ENCODE measurements at places on chromosomes 7 and 10.

- DNase-seq: no peak
Observed at GRCh38 chr7:108313086-108313485, 143.2 kb downstream of the NRCAM start.

- no peak for DNase-seq
Observed at GRCh38 chr10:119715628-119716505, 10.0 kb upstream of the INPP5F start.

- DNase-seq: no peak
Observed at GRCh38 chr10:338171-339037, 203.1 kb downstream of the ZMYND11 start.

GRCh38 chr10:79184657-79185056 is 115.9 kb downstream of the ZMIZ1 start:
- DNase-seq: no peak

GRCh38 chr10:4266416-4267085 is 481.5 kb upstream of the KLF6 start:
- DNase-seq: no peak

- DNase-seq: no peak
Observed at GRCh38 chr7:1703441-1703840, 33.4 kb downstream of the ELFN1 start.

DNA sequence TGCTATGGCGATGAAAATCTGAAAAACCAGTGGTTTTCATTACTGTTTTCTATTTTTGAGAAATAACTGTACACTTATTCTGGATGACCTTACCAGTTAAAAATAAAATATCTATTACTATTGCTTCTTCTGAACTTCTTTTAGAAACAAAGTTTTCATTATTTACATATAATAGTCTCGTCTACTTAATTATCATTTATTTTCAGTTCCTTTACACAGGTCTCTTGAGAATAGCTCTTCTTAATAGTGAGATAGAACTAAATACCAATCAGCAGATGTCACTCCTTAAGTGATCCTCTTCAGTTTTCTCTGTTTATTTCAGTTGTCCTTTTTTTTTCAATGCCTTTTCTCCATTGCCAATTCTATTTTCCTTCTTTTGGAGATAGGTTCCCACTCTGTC is 4.3 kb upstream of the GLCCI1 start:
- DNase-seq: no peak

GRCh38 chr10:47364366-47364765 is 16.2 kb downstream of the RBP3 start:
- DNase-seq: no peak

DNA sequence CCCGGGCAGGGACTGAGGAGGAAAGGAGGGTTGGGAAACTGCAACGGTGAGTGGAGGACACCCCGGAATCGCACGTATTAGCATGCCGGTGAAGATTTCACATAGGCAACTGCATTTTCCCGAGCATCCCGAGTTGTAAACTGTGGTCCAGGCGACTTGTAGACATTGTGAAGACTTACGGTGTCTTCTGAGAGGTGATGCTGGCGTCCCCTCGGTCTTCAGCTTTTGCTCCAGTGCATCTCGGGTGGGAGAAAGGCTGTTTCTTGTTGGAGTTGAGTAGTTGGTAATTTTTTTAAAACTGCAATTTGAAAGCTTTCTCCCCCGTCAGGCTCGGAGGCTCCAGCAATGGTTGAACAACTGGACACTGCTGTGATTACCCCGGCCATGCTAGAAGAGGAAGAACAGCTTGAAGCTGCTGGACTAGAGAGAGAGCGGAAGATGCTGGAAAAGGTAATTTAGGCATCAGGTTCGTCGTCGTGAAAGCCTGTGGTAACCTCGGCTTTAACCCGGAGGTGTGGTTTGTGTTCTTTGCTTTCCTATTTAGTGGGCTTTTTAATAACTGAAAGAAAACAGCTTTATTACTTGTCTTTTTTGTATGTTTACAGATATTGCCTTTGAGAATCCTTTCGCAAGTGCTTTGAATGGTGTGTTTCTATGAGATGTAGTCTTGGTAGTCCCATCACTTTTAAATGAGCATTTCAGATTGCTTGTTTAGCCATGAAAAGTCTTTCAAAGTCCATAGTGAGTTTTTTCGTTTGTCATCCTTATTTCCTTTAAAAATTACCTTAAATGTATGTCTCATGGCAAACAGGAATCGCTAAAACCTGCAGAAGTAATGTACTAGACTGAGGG is 687 bp downstream of the HELLS start:
- DNase-seq: no peak

DNA sequence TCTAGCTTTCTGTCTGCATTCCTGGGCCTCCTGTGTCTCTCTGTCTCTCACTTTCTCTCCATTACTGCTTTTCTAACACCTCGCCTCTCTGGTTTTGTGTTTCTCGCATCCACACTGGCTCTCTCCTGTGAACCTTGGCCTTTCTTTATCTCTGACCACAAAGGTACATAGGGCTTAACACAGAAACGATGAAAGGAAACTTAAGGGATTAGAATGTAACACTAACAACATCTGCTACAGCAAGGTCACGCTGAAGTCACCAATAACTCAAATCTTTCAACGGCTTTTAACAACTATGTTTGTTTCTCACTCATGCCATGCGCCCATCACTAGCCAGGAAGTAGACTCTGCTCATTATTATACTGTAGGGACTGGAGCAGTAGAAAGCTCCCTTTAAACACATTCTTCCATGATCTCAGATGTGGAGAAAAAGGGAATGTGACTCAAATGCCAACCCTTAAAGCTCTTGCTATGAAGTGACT is 9.3 kb upstream of the OR6V1 start:
- DNase-seq: no peak

- no peak for DNase-seq
Observed at GRCh38 chr10:32253821-32254220, 93.1 kb downstream of the EPC1 start.

- DNase-seq: no peak
Observed at GRCh38 chr7:153370092-153370491, 610.5 kb downstream of the ACTR3B start.

- DNase-seq: no peak
Observed at GRCh38 chr7:621572-622285, 102.1 kb upstream of the PDGFA start.

- DNase-seq: no peak
Observed at GRCh38 chr10:95447685-95448084, 113.5 kb downstream of the SORBS1 start.

GRCh38 chr10:28687683-28688001 is 10.3 kb downstream of the BAMBI start:
- no peak for DNase-seq

DNA sequence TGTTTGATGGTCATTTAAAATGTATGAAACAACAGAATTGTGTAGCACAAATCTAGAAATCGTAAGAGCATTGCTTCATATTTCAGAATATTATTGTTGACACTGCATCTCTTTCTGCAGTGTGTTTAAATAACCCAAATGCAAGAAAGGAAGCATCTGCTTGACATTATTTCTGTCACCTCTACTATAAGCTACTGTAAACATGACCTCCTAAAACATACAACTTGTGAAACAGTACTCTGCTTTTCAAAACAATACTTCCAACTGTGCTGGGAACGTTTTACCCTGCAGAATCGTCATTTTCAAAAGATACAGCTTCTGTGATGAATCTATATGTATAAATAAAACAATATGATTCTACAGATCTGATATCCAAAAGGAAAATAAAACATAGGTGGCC is 82.0 kb downstream of the RNF133 start:
- no peak for DNase-seq

DNA sequence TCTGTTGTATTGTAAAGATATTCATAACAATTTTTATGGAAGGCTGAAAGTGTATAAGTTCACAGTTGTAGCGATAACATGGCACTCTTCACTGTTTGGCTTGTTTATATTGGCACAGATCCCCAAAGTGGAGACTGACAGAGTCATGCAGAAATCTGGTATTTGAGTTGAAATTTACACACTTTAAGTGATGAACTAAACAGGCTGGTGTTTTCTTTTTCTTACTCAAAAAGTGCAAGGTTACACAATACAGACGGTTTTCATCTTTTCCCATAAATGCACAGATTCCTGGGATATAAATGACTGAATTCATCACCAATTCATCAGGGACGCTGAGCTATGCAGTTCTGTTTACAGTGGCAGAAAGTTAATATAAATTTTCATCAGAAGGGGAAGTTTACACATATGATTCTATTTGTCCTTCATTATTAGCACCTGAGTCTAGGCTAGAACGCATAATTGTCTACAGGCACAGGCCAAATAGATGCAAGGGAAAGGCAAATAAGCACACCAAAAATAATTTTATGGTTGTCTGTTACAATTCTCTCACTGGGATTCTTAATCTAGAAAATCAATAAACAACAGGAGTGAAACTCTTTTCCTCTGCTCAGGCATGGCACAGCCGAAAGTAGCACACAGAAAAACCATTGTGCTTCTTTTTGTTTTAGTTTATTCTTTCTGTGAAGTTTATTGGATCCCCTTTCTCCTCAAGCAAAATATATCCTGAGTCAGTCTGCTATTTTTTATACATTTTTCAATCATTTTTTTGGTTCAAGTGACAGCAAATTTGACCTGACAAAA is 88.0 kb downstream of the FOXP2 start:
- no peak for DNase-seq

- DNase-seq: no peak
Observed at GRCh38 chr10:94293354-94293753, 69.4 kb downstream of the NOC3L start.

- no peak for DNase-seq
Observed at GRCh38 chr7:47383696-47384445, 198.0 kb downstream of the TNS3 start.

DNA sequence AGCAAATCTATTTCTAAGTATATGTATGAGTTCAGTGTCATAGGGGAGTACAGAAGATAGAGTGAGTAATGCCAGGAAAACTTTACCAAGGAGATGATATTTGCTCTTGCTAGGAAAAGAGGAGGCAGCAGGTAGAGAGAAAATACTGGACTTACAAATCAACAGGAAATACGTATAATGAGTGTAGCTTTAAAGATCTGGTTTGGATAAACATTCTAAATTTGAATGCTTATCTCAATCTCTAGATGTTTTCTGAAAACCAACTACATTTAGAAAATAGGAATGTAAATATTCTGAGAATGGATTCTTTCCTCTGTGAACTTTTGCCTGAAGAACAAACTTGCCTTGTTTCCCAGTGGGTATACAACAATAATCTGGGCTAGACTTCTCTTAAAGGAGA is 46.9 kb upstream of the GNAI1 start:
- no peak for DNase-seq

- no peak for DNase-seq
Observed at GRCh38 chr10:75980419-75981002, 549.1 kb downstream of the LRMDA start.

GRCh38 chr7:149317496-149317895 is 55.5 kb downstream of the ZNF783 start:
- DNase-seq: no peak

GRCh38 chr7:158827411-158828132 is 1.7 kb downstream of the ESYT2 start:
- no peak for DNase-seq

DNA sequence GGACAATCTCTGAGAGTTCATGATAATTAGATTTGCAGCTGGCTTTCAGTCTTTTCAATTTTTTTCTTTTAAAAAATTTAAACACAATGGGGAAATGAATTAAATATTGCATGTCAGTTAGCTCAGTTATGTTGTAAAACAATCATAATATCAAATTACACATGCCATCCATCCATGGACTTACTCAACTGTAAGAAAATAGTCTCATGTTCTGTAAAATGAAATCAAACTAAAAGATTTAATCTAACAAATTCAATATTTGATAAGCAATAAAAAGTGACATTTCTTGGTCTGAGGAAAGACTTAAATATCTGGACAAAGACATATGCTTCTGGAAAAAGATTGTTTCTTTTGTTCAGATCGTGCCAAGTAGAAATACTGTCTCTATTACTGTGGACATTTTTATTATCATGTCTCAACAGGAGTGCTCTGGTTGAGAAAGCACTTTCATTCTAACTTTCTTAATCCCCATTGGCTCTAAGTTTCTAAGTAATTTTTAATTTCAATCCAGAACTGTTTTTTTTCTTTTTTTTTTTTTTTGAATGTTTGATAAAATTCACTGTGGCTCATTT is 179.2 kb upstream of the FAM3C start:
- no peak for DNase-seq

DNA sequence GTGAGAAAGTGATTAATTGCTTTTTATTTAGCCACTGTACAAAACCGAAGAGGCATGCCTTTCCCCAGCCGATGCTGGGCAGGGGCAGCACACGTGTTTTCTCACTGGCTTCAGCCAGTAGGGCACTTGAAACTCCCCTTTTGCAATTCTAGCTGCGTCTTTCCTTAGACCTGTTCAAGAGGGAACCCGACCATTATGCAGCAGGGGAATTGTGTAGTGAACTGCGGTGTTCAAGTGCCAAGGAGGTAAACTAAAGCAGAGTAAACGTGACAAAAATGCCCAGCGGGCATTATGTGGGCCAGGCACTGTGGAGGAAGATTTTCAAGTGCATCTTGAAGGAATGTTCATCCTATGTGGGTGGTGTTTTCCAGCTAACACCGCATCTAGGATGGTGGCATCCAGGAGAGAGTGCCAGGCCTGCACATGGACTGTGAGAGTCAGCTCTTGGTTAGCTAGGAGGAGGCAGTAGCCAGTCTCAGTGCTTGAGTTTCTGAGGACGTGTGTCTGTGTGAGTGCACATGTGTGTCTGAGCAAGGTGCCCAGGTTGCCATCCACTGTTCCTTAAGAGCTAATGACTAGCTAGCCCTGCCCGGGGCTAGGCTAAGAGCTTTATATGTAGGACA is 3.3 kb downstream of the WIPF3 start:
- no peak for DNase-seq

- DNase-seq: no peak
Observed at GRCh38 chr7:134155871-134156270, 28.7 kb downstream of the LRGUK start.

GRCh38 chr7:139205843-139206242 is 25.2 kb upstream of the UBN2 start:
- no peak for DNase-seq

GRCh38 chr10:18144928-18145327 is 4.7 kb downstream of the CACNB2 start:
- DNase-seq: no peak

GRCh38 chr7:157490465-157490912 is 153.7 kb downstream of the DNAJB6 start:
- DNase-seq: no peak

DNA sequence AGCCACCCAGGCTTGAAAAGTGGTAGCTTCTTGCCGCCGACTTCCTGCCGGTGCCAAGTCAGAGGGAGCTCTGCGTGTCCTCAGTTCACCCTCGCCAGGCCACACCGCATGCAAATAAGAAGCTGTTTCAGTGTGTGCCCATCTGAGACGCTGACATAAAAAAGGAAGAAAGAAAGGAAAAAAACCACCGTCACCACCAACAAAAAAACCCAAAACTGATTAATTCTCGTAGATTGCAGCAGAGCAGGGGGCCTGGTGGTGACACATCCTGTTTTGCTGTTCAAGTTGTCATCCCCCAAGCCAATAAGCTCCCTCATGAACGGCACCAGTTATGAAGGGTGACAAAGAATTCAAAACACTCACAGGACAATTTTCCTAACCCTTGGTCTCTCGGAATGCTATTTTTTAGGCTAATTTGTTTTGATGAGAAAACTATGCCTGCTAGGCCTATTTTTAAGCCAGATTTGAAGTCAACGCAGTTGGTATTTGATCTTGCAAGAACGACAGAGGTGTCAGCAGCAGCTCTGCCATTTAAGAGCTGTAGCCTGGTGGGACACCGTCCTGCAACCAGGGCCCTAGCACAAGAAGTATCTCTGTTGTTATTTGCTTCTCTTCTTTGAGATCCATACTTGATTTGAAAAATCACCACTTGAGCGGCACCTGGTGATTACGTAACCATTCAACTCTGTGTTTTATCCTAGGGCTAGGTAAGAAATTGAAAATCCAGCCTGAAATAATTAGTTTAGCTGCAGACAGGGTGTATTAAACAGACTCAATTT is 145.6 kb downstream of the PFKFB3 start:
- peak; percentile 49 for DNase-seq

- DNase-seq: no peak
Observed at GRCh38 chr7:137968890-137969289, 33.0 kb downstream of the CREB3L2 start.

Measured in stimulated activated CD8-positive, alpha-beta memory T cell treated with anti-CD3 and anti-CD28 coated beads, Interleukin-7, amount 100 ng/mL, for 24 hours (primary cell).